ENCODE measurements at places on chromosomes 16 and 17.
A peak's percentile ranks its signal among the peaks of the same experiment; 100 is the strongest.

DNA sequence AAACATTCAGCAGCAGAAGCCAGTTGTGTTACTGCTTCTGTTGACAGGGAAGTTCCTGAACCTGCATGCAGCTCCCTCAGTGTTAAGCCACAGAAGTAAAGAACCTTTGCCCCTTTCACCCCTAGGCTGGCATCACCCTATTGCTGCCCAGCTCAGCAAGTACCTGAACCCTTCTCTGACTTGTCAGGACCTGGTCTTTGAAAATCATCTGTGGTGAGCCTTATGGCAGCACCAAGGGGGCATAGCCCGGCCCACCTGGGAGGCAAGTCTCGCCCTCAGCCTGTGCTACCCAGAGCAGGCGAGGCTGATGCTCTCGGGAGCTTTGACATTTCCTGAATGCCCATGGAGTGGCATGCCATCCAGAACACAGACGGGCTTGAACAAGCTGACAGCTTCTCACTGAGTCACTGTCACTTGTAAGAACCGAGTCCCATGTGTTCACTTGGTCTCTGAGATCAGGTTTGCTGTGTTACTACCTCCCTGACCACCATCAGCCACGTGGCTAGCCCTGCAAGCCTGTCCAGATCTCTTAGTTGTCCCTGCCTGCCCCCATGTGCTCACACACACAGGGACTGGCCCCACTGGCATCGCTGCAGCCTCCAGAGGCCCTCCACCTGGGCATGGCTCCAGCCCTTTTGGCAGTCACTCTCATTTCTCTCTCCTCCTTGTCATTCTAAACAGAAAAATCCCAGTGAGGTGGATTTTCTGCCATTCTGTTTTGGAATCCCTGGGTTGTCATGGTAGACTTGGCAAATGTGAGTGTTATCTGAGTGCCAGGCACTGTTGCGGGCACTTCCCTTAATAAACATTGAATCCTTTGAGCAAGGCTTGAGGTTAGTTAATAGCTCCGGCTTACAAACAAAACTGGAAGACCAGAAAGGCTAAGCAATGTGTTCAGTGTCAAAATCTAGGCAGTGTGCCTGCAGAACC lies 2.9 kb upstream of the CARMIL2 start:
- no peak for DNase-seq

GRCh38 chr17:82157046-82158035 lies 55.3 kb downstream of the CCDC57 start:
- DNase-seq = no peak

- peak; percentile 21 for DNase-seq
Measured at GRCh38 chr17:78665952-78666920, 89.0 kb upstream of the DNAH17 start.

GRCh38 chr17:50146230-50146926 lies 4.1 kb downstream of the PPP1R9B start:
- no peak for DNase-seq

DNA sequence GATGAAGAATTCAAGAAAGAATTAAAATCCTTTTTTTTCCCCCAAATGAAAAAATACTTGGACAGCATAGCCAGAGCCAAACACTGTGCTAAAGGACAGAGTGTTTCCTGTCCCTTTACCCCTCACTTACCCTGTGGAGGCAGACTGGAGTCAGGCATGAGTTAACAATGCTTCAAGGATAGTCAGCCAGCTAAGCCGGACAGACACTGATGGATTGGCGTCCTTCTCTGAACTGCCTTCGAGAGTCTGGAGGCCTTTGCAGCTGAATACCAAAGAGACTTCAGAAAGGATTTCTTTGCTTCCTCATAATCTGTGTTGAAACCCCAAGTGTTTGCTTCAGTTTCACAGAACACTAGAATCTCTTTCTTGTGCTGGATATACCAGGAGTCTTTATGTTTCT lies 4.6 kb downstream of the METTL9 start:
- DNase-seq = no peak

DNA sequence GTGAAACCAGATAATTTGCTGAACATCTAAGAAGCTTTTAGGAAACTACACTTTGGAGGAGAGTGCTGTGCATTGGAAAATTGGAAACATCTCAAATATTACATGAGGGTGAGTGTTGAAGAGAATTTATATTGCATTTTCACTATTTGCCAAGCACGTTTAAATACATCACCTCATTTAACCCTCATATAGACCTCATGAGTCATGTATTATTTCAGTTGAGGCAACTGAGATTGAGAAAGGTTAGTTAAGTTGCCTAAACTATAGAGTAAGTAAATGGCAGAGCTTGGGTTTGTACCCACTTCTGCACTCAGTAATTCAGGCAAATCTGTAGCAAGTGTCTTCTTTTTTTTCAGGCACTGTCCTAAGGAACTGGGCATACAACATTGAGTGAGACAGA lies 3.7 kb upstream of the NLK start:
- DNase-seq = no peak

- DNase-seq = no peak
Measured at GRCh38 chr16:82735673-82736091, 108.9 kb downstream of the CDH13 start.

- DNase-seq = no peak
Measured at GRCh38 chr16:9056061-9056460, 35.4 kb upstream of the HAPSTR1 start.

GRCh38 chr16:87671221-87671620 lies 68.9 kb downstream of the JPH3 start:
- DNase-seq = no peak

DNA sequence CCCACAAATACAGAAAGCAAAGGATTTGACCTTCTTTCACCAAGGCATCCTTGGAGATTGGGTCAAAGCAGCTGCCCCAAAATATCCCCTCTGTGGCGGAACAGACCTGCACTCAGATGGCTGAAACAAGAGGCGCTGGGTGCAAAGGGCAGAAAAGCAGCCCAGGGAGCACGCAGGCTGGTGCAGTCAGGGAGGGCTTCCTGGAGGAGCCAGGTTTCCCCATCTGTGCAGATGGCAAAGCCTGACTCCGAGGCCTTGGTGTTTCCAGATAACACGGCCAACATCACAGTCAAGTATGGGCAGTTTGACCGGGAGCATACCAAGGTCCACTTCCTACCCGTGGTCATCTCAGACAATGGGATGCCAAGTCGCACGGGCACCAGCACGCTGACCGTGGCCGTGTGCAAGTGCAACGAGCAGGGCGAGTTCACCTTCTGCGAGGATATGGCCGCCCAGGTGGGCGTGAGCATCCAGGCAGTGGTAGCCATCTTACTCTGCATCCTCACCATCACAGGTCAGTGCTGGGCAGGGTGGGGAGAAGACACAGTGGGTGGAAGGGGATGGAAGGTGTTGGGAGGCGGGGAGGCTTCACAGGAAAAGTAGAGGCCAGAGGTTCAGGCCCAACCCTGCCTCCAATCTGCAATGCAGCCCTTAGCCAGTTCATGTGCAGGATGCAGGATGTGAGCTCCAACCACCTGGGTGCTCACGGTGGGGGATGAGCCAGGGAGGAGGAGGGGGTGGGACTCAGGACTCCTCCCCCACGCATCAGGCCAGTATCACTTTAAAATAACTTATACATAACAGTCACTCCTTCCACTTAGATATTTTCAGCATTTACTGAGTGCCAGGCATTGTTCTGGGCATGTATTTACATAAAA lies 26.4 kb upstream of the BEAN1 start:
- DNase-seq = no peak

DNA sequence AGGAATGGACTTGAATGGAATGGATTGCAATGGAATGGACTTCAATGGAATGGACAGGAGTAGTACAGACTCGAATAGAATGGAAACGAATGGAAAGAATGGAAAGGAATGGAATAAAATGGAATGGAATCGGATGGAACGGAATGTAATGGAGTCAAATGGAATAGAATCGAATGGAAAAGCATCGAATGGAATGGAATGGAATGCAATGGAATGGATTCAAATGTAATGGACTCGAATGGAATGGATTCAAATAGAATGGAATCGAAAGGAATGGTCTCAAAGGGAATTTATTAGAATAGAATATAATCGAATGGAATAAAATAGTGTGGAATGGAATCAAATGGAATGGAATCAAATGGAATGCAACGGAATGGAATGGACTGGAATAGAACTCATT lies 484.9 kb upstream of the WSB1 start:
- no peak for DNase-seq

GRCh38 chr16:49021136-49021535 lies 260.5 kb downstream of the CBLN1 start:
- no peak for DNase-seq

DNA sequence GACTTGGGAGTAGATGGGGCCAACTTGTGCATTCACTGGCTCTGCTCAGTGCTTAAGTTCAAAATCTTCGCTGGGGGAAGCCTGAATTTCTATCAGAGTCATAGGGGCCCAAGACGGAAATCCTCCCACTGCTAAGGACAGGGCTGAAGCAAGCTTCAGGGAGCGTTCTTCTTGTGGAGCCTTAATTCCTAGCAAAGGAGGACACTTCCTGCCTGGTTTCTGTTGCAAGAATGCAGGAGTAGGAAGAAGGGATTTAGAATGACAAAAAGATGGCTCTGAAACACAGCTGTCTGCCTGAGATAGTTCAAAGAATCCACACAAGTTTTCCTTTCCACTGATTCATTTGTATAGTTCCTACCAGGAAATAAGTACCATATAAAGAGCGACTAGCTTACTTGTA lies 26.4 kb downstream of the PSME3IP1 start:
- DNase-seq = no peak

GRCh38 chr16:80468029-80468428 lies 72.8 kb upstream of the DYNLRB2 start:
- no peak for DNase-seq

GRCh38 chr16:22270525-22270924 lies 26.7 kb upstream of the POLR3E start:
- no peak for DNase-seq

GRCh38 chr16:86528061-86528929 lies 18.0 kb downstream of the FOXF1 start:
- no peak for DNase-seq

DNA sequence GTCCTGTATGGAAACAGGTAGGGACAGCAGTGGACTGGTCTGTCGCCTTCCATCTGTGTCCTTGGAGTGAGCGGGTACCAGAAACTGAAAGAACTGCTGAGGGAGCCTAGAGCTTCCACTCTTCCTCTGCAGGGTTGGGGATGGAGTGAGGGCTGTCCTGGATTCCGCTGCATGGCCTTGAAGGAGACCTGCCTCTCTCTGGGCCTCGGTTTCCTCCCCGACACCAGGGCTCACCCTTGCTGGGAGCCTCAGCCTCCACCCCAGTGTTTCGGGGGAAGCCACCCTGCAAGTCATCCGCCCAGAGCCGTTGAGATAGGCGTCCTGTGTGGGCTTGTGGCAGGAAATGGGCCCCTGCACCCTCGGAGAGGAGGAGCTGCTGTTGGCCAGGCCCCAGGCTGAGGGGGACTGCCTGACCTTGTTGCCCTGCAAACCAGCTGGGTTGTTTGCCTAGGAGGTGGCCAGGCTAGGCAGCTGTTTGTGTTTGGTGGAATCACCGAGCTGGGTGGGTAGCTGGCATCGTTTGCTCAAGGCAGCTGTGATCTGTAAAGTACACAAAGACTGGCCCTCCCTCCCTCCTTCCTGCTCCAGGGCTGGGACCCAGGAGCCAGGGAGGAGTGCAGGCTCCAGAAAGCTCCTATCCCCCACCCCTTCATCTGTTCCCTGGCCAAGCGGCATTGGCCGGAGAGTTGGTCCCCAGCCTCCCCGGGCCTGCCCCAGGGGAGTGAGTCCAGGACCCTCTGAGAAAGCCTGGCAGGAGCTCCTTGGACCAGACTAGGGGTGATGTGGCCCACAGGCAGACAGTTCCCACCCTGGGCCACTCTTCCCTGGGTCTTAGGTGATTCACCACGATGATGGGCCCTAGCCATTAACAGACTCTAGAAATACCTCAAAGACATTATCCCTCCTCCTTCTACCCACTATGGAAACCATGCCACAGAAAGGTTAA lies 1.3 kb downstream of the RAB37 start:
- peak; percentile 54 for DNase-seq

DNA sequence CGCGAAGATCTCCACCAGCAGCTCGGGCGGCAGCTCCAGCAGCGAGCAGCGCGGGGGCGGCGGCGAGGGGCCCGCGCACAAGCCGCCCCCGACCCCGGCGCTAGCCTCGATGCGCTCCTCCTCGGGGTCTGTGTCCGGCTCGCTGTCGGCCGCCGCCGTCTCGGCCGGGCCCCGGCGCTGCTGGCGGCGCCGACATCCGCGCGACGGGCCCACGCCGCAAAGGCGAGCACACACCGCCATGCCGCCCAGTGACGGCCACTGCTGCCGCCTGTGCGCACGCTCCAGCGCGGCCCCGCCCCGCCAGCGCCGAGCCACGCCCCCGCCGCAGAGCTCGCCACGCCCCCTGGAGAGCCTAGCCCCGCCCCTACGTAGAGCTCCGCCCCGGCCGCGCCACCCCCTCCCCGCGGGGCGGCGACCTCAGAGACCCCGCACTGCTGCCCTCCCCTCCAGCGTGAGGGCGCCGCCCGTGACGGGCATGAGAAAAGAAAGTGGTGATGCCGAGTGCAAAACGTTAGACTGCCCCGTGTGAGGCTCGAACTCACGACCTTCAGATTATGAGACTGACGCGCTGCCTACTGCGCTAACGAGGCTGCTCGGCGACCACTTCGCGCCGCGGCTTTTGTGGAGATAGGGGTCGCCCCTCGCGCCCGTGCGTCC lies at the start of gene FBXO31:
FBXO31 (minus strand) TSS at position 272 of the 657 bp plus-strand sequence; CDS start at position 240, 32 bp downstream.
- DNase-seq = peak; percentile 81

DNA sequence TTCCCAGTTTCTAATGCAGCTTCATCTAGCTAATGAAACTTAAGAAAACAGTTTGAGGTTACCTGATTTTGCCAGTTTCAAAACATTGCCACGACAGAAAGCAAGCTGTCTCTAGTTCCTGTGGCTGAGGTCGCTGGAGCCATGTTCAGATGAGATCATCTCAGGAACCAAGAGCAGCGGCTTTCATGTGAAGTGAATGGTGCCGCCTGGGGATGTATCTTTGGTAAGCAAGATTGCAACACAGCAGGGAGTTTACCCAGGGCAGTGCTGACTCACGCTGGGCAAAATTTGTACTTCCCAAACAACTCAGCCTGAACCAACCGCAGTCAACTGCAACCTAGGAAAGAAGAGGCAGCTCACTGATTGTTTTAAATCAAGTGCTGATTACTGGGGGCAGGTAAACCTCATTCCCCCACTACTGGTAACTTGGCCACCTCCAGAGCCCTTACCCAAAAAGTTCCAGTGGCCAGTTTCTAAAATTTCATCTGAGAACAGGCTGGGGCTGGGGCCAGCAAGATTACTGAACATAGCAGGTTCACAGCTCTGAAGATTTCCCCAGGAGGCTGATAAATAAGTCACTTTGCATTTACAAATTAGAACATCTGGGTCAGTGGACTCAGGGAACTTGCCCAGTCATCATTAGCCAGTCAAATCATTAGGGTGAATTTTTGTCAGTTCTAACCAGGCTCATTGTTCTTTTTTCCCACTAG lies at the start of gene RFFL:
RFFL (minus strand) TSS at position 194 of the 710 bp plus-strand sequence. CDS start 37,154 bp downstream, outside the sequence.
- peak; percentile 82 for DNase-seq

GRCh38 chr16:66917741-66918140 lies 944 bp downstream of the CDH16 start:
- no peak for DNase-seq

GRCh38 chr17:78763561-78763960 lies 18.5 kb downstream of the CYTH1 start:
- no peak for DNase-seq

All from activated CD8-positive, alpha-beta memory T cell treated with anti-CD3 and anti-CD28 coated beads for 4 hours (primary cell).